Spinal cord (tissue), 10 donors: ENCODE measurements at places on chromosomes 13 and 19. TPM values are rescaled to one million over a fixed set of nuclear protein-coding genes. Genes with fewer than 3 reads are reported as not detected.

DNA sequence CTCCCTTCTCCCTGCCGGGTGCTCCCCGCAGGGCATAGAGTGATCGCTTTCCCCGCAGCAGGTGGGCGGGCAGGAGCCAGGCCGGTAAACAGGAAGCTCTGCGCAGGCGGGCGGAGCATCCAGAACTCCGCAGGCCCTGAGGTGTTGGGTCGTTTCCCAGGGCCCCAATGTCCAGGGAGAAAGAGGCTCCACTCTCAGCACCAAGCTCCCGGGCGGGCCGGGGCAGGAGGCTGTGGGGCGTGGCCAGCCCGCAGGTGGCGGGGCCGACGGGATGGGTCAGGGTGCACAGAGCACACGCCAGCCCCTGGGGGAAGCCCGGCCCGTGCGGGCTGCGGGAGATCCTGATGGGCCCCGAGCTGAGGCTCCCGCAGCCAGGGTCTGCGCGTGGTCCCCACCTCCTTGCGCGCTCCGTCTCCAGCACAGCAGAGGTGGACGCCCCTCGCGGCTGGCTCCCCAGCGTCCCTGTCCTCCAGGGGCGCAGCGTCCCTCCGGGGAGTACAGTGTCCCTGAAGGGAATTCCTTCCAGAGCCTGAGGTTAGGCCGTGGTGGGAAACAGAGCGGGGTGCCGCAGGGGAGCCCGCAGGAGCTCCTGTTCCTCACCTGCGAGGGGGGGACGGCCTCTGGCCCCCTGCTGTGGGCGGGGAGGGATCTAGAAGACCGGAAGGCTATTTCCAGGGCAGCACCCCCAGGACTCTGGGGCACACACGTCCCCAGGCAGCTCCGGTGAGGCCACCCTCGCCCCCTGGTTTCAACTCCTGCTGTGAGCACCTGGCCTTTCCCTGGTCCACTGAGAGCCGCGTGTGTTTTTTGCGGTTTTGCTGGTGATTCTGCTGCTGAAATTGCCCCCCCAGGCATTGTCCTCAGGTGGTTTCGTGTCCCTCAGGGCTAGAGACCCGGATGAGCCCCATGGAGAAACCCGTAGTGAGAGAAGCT, 12.2 kb downstream of the PIP5K1C start:
- DNase-seq: no peak

CNN1 gene
- polyA plus RNA-seq: 3.6 TPM

DNA sequence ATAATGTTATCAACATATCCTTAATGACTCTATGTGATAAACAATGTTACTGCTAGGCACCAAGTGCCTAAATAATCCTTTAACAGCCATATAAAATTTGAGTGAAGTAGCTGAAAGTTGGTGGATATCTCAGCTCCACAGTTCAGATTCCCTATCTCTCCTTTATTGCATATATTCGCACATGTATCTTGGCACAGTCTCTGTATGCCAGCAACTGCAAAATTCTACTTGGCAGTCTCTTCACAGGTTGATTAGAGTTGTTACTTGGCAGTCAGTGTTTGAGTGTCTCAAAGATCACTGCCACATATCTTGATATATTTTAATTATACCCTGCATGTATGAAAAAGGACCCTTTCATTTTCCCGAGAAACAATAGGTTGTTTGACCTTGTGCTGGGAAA, 879.3 kb downstream of the OLFM4 start:
- DNase-seq: no peak

VAV1 gene
- polyA plus RNA-seq: 4.2 TPM

- DNase-seq: no peak
Measured at GRCh38 chr13:49993666-49994065, 3.2 kb upstream of the TRIM13 start.

DNA sequence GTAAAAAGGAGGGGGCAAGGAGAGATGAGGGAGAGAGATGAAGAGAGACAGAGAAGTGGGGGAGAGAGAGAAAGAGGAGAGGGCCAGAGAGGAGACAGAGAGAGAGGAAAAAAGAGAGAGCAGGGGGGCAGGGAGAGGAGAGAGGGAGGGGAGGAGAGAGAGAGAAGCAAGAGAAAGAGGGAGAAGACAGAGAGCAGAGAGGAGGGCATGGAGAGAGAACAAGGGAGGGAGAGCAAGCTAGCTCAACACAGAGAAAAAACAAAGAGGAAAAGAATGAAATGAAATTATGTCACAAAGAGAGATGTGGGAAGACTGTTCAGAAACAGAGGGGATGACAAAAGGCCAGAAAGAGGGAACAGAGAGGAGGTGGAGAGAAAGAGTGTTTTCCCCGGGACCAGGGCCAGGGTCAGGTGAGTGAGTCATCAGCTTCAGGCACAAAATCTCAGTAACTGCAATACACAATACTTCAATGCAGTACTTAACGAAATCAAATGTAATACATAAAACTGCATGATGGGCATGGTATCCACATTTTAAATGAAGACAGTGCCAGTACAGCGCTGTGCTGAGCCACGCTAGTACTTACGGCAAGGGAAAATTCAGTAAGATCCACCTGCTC, 4.8 kb downstream of the KLK7 start:
- no peak for DNase-seq

SEMA6B gene
- polyA plus RNA-seq: 58.9 TPM

DNA sequence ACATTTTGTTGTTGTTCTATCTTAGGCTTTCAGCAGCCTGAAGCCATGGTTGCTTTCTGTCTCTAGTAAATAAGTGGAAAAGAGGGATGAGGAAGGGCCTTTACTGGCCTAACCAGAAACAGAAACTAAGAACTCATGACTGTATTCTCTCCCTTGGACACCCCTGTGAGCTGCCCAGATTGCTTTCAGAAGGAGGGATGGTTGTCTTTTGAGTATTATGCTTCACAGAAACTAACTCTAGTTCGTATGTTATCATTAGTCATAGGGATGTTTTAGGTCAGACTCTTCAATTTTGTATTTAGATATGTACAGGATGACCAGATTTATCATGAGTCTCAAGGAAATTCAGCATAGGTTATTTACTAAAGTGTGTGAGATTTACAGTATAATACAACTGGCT, 17.5 kb downstream of the BORA start:
- no peak for DNase-seq

TEKTIP1 gene
- polyA plus RNA-seq: 9.6 TPM

- no peak for DNase-seq
Measured at GRCh38 chr13:39526499-39526898, 76.5 kb downstream of the LHFPL6 start.

DMKN gene
- 31.2 TPM for polyA plus RNA-seq

DNA sequence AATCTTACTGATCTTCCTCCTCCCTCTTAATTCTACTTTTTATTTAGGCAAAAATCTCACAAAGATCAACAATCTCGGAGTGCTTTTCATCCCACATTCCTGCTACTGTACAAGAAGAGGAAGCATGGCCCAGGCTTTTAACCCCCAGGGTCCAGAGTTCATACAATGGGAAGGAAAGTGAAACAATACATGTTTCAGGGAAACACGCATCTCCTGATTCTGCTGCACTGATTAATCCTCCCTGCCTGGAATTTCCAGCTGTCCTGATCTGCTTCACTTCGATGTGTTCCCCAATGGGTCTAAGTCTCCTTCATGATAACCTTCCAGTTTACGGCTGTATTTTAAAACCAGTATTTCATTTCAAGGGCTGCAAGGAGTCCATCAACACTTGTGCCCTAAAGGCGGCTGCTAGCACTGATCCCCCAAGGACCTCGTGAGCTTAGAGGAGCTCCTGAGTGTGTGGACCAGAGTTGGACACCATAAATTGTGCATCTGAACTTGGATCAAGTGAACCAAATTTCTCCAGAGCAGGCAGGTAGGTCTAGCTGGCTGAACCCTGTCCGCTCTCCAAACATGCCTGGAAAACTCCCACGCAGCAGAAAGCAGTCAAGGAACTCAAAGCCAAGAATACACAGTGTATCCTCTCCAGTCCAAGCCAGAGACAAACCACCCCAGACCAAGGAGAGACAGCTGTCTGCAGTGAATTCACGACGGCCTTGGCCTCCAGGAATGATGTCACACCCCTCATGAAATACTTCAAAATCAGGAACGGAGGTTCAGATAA, 44.3 kb downstream of the COL4A1 start:
- no peak for DNase-seq

- DNase-seq: no peak
Measured at GRCh38 chr13:76086729-76087128, 450.6 kb downstream of the LMO7 start.

DNA sequence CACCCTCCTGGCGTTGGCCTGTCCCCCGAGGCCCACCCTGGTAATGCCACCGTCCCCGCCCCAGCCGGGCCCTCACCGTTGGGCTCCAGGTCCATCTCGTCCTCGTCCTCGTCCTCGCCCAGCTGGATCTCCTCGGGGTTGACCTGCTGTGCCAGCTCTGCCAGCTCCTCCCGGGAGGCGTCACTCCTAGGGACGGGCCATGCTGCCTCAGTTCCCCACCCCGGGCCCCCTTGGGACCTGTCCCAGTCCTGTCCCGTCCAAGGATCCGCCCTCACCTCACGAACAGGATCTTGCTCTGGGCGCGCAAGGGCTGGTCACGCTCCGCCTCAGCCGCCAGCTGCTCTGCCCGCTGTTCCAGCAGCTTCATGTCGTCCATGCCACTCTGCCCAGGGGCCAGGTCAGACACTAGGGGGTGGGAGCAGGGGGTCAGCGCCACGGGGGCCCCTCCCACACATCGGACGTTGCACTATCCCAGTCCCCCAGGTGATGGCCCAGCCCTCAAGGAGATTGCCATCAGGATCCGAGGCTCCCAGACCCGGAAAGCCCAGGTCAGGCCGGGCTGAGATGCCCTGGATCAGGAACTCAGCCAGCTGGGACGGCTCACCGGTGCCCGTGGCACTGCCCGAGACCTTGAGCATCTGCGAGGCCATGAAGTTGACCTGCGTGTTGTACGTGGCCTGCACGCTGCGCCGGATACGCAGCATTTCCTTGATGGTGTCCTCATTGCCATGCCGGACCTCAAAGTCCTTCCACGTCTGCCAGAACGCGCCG, 9.5 kb downstream of the XAB2 start:
- no peak for DNase-seq

DNA sequence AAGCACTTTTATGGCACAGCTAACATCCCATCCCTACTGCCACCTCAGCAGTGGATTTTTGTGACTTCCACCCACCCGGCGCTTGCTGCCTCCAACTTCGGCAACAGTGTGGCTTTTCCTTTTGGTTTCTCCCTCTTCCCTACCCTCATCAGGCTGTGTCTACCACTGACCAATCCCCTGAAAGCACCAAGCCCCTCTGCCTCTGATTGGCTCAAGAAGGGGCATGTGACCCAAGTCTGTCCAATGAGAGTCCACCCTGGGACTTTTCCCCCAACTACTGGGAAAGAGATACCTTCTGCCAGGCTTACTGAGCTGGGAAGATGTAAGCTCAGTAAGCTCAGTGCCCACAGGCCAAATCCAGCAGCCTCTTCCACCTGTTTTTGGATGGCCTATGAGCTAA, 5.8 kb downstream of the SMIM7 start:
- no peak for DNase-seq

ERICH4 gene
- polyA plus RNA-seq: 0.39 TPM

HSH2D gene
- polyA plus RNA-seq: 0.22 TPM

- no peak for DNase-seq
Measured at GRCh38 chr19:27709496-27709895, 1503.5 kb downstream of the UQCRFS1 start.

IL12RB1 gene
- 0.93 TPM for polyA plus RNA-seq

JAK3 gene
- 5.0 TPM for polyA plus RNA-seq

SIAH3 gene
- 15.1 TPM for polyA plus RNA-seq

DNA sequence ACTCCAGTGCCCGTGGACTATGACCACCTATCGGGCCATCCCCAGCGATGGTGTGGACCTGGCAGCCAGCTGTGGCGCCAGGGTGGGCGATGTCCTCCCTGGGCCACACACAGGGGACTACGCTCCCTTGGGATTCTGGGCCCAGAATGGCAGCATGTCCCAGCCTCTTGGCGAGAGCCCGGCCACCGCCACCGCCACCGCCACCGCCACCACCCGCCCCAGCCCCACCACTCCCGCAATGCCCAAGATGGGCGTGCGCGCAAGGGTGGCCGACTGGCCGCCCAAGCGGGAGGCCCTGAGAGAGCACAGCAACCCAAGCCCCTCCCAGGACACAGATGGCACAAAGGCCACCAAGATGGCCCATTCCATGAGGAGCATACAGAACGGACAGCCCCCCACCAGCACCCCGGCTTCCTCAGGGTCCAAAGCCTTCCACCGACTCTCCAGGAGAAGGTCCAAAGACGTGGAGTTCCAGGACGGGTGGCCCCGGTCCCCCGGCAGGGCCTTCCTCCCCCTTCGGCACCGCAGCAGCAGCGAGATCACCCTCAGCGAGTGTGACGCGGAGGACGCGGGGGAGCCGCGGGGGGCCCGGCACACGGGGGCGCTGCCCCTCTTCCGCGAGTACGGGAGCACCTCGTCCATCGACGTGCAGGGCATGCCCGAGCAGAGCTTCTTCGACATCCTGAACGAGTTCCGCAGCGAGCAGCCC, 142.3 kb downstream of the DPF1 start:
- no peak for DNase-seq
